ENCODE measurements at places on chromosomes 5 and 9.

DNA sequence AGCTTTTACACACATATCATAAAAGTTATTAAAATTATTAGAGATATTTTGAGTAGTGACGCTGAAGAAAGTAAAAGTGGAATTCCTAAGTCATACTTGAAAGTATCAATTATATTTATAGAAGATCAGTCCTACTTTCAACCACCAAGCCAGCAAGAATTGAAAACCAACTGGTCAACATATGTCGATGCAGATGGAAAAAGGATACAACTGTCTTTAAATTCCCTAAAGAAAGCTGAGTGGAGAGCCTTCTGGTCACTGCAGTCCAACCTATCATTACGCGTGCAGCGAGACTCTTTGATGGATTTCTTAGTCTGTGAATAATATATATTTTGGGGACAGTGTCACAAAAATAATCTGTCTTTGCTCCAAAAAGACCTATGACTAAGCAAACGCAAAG, 15.3 kb downstream of the MEF2C start:
- no peak for DNase-seq

GRCh38 chr5:34691326-34691725, 35.2 kb downstream of the RAI14 start:
- DNase-seq = no peak

DNA sequence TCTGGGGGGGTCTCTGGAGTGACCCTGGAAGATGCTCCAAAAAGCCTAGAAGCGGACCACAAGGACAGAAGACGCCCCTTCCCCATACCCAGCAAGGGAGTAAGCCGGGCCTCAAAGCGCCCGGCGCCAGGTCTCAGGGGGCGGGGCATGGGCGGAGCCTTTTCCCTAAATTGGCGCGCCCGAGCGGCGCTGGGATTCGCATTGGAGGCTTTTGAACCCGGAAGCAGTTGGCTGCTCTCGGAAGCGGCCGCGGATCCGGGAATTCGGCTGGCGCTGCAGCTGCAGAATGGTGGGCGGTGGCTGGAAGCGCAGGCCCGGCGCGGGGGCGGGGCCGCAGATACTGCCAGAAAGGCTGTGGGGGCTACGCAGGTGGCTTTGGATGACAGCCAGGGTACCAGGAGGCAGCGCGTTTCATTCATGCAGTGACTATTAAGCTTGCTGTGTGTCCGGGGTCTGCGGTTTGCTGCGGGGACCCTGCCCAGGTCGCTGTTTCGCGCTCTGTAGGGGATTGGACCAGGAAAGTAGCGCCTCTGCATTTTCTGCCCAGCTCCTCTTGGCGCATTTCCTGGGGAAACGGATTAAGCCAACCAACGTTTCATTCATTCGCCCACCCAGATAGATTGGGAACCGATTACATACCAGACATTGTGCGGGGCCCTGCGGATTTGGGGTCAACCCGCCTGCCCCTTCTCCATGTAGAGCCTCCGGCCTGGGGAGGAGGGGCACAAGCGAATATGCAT, 83.0 kb upstream of the FREM1 start:
- no peak for DNase-seq

DNA sequence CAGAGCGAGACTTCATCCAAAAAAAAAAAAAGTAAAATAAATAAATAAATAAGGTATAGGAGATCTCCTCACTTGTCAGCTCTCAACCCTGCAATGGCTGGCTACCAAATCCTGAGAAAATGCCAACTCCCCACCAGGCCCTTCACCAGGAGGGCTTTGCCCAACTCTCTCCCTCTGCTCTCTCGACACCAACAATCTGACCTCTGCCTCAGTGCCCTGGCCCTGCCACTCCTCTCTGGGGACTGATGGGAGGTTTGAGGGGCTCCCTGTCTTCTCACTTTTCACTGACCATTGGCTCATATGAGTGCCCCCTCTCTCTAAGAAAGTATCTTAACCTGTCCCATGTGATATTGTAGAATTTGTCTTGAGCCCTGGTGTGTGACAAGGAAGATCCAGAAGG, 52.6 kb upstream of the SH3PXD2B start:
- DNase-seq = peak; percentile 54

DNA sequence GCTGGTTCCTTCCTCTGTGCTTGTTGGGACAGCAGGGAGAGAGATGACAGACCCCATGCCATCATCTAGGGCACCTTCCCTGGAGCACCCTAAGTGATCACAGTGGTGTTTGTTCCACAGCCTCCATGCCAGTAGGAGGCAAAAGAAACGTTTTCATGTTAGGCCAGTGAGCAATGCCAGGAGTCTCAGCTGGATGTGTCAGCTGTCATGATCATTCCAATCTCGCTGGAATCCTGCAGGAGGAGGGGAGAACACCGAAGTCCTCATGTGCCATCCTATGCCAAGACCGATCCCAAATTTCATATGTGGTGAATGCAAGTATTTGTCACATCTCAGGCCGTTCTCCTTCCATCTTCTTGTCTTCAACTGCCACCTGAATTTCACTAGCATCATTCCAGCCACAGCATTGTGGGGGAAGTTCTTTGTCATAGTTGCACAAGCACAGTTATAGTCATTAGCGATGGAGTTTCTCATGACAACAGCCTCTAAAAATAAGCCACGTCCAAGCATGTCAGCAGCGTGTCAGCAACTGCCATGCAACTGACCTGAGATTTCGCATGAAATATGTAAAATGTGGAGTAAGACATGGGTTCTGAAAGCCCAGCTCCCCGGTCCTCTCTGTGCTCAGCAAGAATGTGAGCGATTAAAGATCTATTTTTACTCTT, 97.2 kb upstream of the DNAH5 start:
- no peak for DNase-seq

GRCh38 chr9:107693625-107694326, 204.2 kb upstream of the KLF4 start:
- DNase-seq = no peak

GRCh38 chr5:52838326-52839015, 50.8 kb downstream of the ITGA1 start:
- DNase-seq = no peak

GRCh38 chr9:37919246-37919955, 15.5 kb upstream of the SLC25A51 start:
- no peak for DNase-seq

- DNase-seq = no peak
Observed at GRCh38 chr9:129434187-129434586, 186.7 kb downstream of the C9orf50 start.

GRCh38 chr9:16213781-16214515, 656.5 kb downstream of the BNC2 start:
- DNase-seq = no peak

DNA sequence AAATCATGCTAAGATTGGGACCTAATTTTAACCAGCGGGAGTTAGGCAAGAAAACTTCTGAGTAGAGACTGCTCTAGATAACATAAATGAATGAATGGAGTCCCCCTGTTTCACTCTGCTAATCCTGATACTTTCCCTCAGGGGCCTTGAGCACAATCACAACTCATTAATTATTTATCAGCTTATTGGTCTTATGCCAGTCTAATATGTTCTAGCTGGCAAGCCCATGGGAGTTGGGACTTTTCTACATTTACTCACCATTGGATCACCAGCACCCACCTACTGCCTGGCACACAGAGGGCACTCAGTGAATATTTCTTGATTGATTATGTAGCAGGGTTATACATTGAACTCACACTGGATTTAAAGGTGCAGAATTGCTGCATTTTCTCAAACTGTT, 13.5 kb upstream of the TMED7 start:
- DNase-seq = no peak

- DNase-seq = no peak
Observed at GRCh38 chr9:33677506-33677809, 117.9 kb upstream of the PRSS3 start.

- DNase-seq = no peak
Observed at GRCh38 chr9:134732392-134733110, 90.9 kb downstream of the COL5A1 start.

- no peak for DNase-seq
Observed at GRCh38 chr9:137646341-137646740, 27.5 kb downstream of the EHMT1 start.

DNA sequence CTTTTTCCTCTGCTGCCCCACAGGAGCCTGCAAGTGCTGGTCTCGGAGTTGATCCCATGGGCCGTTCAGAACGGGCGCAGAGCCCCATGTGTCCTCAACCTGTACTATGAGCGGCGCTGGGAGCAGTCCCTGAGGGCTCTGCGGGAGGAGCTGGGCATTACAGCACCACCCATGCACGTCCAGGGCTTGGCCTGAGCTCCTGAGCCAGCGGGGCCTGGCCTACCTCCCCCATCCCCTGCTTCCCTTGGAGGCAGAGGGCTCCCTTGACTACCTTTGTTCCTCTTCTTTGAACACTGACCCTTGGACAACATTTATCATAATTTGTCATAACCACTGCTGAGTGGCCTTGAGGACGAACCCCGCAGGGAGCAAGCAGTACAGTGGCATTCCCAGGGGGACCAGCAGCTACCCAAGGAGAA, 6.9 kb upstream of the SLC27A4 start:
- no peak for DNase-seq

DNA sequence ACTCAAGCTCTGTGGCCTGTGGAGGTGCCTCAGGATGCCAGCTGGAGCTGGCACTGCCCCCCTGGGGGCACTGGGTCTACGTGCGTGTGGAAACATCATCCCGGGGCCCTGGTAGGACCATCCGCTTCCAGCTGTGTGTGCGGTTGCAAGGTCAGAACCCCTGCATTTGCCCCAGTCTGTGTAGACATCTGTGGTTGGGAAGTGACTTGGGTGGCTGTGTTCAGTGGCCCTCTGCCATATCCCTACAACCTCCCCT, 12.5 kb downstream of the TMEM8B start:
- no peak for DNase-seq

- no peak for DNase-seq
Observed at GRCh38 chr5:31225118-31225517, 31.6 kb downstream of the CDH6 start.

DNA sequence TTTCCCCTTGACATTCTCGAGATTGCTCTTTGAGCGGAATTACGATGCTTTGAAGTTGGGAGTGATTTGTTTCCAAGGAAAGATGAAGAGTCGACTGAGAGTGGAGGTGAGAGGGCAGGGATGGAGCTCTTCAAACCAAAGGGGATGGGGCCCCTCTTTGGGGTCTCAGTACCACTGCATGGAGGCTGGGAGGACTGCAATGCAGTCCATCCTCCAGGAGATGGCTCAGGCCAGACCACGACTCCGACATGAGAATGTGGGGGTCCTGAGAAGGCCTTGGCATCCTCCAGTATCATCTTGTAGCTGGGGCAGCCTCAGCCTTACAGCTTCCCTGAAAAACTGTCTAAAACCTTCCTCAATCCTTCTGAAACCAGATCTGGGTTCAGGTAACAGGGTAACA, 51.1 kb upstream of the CDKN2AIPNL start:
- DNase-seq = no peak

- DNase-seq = no peak
Observed at GRCh38 chr9:80004714-80005113, 432.9 kb downstream of the TLE4 start.

GRCh38 chr9:70554881-70555280, 140.4 kb upstream of the KLF9 start:
- no peak for DNase-seq

GRCh38 chr9:129968690-129969485, 74.1 kb downstream of the FNBP1 start:
- no peak for DNase-seq

- no peak for DNase-seq
Observed at GRCh38 chr9:130304116-130304515, 38.6 kb downstream of the HMCN2 start.
